ENCODE measurements at places on chromosomes 7 and 10.
A peak's percentile ranks its signal among the peaks of the same experiment; 100 is the strongest.

- no peak for ATAC-seq
Measured at GRCh38 chr10:124366343-124366742, 52.4 kb downstream of the OAT start.

DNA sequence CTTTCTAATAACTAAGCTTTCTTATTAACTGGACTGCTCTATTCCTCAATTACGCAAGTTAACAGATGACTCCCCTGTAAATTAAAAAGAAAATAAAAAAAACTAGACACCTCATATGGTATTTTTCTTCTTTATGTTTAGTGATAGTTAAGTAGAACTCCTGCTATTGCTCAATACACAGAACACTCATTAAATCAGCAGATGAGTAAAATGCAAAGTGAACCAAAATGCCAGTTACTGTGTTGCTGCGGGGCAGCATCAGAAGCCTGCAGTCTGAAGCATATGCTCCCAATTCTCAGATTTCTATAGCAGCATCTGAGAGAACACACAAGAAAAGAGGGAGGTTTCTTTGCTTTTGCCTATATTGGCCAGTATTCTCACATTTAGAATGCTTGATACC is 28.4 kb downstream of the CDK6 start:
- no peak for ATAC-seq

GRCh38 chr7:42611961-42612360 is 299.9 kb downstream of the C7orf25 start:
- no peak for ATAC-seq

- ATAC-seq: no peak
Measured at GRCh38 chr10:88618496-88618895, 31.9 kb downstream of the LIPJ start.

DNA sequence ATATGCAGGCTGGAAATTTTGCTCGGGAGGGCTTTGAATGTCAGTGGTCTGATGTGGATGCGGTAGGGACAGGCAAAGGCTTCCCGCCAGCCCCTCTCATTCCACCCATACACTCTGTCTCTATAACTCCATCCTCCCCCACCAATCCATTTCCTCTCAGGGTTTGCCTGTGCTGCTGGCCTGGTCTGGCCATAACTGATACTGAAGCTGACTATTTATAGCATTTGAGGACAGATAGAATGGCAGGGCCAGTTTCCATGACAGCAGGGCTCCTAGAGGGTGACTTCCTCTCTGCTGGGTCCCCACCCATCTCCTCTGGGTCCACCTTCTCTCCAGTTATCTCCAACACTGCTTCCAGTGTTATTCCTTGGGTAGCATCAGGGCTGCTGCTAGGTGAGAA is 6.6 kb upstream of the PDLIM1 start:
- peak; percentile 80 for ATAC-seq

GRCh38 chr7:130938661-130939060 is 204.7 kb upstream of the KLF14 start:
- no peak for ATAC-seq

Data from motor neuron (in vitro differentiated cells).